ENCODE measurements at places on chromosomes 7 and 10.

- DNase-seq: no peak
These were observed 53.0 kb downstream of the STEAP1B start for GRCh38 chr7:22447008-22447407.

DNA sequence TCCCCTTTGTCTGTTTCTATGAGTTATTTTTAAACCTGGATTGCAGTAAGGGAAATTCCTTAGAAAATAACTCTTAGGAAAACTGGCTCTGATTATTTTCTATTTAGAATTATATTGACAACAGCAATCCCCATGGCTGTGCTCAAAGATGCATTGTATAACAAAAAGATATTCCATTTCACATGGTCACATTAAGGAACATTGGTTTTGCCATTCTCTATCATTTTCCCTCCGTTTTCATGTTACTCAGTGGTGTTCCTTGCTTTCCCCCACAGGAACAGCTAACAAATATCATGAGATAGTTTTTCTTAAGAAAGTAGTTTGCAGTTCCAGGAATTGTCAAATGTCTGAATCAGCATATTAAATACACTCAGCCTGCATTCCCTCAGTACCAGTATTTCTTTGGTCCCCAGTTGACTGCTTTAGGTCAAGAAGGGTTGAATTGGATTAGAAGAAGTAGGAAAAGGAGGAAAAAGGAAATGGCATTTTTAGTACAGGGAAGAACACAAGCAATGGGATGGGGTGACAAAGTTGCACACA lies 436.7 kb downstream of the TNS3 start:
- no peak for DNase-seq

DNA sequence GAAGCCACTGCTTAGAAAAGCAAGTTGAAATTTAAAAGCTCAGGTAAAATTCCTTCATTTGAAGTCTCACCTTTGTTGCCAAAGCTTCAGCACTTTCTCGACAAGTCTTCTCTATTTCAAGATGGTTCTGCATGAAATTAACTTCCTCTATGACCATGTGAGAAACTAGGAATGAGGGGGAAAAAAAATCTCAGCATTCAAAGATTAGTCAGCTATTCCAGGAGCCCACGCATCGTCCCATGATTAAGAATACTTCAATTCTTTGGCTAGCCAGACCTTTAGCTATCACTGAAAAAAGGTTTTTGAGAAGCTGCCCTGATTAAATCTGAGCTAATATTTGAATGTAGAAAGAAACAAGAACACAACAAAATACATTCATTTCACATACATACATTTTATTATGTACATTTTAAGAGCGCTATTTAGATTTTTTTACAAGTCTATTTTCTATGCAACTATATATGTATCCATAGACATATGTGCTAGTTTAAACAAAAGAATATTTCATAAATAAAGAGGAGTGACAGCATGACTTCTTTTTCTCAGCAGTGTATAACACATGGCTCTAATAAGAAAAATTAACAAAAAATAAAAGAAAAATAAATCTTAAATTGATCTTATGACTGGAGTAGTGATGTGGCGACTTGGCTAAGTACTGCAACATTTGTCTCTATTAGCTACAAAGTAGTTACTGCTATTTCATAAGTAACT lies 44.8 kb downstream of the SHTN1 start:
- no peak for DNase-seq

- peak; percentile 29 for DNase-seq
These were observed 262.8 kb upstream of the AOAH start for GRCh38 chr7:36986948-36987724.

GRCh38 chr10:73841526-73842285 lies 30.3 kb upstream of the NDST2 start:
- DNase-seq: no peak

- DNase-seq: peak; percentile 13
These were observed 54.1 kb upstream of the PPIF start for GRCh38 chr10:79292891-79293746.

- DNase-seq: no peak
These were observed 206.9 kb downstream of the EBF3 start for GRCh38 chr10:129756912-129757901.
